Stimulated activated CD8-positive, alpha-beta memory T cell treated with anti-CD3 and anti-CD28 coated beads, Interleukin-15, amount 100 ng/mL, for 4 hours (primary cell): ENCODE measurements at places on chromosomes 3 and 15.

DNA sequence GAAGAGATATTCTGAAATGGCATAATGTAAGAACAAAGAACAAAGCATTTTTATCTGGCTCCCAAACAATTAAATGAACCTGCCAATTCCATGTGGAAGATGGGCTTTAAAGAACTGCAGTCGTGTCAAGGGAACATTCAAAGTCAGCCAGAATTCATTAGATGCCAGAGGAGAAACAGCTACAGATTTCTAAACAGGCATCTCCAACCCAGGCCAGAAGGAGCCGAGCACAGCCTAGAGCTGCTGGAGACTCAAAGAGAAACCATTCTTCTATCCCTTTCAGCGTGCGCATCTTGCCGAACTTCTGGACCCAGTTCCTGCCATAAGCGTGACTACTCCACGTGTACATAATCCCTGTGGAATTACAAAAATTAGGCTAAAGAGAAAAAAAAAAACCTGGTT, 60.4 kb downstream of the MB21D2 start:
- DNase-seq, result no peak

DNA sequence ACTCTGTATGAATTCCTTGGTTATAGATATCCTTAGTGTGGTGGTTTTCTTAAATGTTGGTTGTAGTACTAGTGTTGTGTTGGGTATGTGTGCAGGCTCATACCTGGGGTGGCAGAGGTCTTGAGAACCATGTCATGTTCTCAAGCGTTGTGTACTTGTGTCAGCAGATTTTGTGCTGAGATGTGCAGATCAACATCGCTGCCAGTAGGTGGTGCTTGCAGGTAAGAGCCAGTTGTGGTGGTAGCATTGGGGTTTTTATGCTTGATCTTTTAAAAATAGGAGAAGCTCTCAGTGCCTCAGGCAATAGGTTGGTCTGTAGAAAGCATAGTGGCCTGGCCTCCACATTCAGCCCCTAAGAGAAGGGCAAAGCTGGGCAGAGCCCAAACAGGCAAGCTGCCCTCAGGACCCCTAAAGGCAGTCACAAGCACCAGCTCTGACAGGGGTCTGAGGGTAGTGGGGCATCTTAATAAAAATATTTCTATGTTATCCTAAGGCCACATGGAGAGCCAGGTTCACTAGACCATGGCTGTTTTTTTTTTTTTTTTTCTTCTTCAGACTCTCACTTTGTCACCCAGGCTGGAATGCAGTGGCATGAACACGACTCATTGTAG, 164.0 kb downstream of the IL20RB start:
- no peak for DNase-seq

GRCh38 chr3:41338276-41338675, 139.0 kb downstream of the CTNNB1 start:
- DNase-seq, result no peak

GRCh38 chr3:37181756-37182155, 7.4 kb upstream of the LRRFIP2 start:
- no peak for DNase-seq

DNA sequence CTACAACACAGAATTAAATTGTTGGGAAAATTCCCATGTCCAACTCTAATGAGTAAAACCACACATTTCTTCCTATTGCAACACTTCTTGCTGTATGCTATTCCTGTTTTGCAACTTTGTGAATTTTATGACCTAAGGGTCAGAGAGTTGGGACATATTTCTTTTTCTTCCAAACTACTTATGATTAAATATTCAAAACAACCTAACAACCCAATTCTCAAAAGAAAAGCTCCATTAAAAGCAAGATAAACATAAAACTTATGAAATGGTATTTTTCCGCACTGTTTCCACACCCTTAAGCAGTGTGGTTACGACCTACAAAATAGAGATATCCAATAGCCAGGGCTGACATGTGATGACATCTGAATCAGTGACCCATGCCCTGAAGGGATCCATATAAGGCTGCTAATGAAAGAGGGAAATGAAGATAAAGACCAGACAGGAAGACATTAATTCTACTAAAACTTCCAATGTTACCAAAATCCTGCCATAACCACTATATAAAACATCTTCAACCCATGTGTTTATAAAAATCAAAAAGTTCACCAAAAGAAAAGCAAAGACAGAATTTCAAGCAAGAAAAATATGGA, 45.6 kb downstream of the DMXL2 start:
- no peak for DNase-seq

- no peak for DNase-seq
These were observed 119.4 kb downstream of the SPATA16 start for GRCh38 chr3:173021547-173022185.
